Activated CD4-positive, alpha-beta T cell treated with anti-CD3 and anti-CD28 coated beads, Interleukin-2, amount 50 U/mL, for 4 hours (primary cell): ENCODE measurements at places on chromosomes 6 and 20.

DNA sequence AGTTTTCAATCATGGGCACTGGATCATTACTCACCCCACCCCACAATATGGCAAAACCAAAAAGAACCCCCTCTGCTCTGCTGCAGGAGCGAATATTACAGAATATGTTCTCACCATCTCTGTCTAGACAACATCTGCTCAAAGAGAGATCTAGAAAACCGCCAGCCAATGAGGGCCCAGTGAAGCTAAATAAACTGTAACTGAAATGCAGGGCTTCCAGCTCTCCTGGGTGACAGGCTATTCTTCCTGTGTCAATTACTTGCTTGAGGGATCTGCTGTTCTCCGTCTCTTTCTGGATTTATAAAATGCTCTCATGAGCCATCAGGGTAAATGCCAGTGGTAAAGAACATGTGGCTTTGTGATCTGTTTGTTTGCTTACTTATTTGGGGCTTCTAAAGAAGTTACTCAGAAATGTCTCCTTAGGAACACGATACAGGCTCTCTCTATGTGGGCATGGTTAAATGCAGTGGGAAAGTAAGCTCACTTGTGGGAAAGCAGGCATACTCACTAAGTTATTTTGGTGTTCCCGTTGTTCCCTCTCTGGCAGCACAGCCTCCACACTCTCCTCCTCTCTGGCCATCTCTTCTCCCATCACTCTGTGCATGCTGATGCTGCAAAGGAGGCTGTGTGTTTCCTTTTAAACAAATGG is 44.8 kb downstream of the TTI1 start:
- no peak for DNase-seq

- DNase-seq = no peak
Observed at GRCh38 chr6:150354754-150355571, 13.8 kb upstream of the IYD start.

GRCh38 chr6:46104209-46104608 is 25.6 kb upstream of the ENPP4 start:
- DNase-seq = no peak

DNA sequence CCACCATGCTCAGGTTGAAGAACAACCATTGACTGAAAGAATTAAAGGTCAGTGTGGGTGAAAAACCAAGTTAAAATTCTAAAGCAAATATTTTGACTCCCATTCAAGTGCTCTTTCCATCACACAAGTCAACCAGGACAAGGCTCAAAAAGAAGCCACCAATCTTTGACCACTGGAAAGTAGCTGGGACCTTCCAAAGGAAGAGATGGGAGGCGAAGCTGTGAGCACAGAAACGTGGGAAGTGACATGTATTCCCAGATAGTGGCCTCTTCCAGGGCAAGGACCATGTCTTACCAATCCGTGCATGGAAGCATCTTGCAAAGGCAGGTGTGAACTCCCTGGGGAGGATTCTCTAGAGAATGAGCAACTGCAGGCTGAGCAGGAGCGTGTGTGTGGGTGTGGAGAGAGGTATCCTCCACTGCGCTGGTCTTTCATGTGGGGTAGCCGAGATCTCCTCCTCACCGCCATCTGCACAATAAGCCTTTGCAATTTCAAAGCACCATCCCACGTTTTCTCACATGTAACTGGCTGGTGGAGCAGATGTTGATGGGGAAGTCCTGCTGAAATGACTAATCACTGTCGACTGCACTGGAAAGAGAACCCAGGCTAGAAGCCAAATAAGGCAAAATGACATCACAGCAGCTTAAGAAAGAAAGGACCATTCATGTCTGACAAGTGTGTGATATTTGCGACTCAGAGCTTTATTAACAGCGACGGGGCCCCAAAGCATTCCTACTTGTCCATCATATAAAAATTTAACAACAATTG is 189.4 kb upstream of the RREB1 start:
- peak; percentile 46 for DNase-seq

GRCh38 chr6:157760589-157761330 is 62.3 kb upstream of the SNX9 start:
- peak; percentile 44 for DNase-seq

GRCh38 chr20:31831771-31832306 is 12.7 kb downstream of the MYLK2 start:
- DNase-seq = no peak

GRCh38 chr20:2364044-2364443 is 16.7 kb upstream of the TGM6 start:
- DNase-seq = no peak

DNA sequence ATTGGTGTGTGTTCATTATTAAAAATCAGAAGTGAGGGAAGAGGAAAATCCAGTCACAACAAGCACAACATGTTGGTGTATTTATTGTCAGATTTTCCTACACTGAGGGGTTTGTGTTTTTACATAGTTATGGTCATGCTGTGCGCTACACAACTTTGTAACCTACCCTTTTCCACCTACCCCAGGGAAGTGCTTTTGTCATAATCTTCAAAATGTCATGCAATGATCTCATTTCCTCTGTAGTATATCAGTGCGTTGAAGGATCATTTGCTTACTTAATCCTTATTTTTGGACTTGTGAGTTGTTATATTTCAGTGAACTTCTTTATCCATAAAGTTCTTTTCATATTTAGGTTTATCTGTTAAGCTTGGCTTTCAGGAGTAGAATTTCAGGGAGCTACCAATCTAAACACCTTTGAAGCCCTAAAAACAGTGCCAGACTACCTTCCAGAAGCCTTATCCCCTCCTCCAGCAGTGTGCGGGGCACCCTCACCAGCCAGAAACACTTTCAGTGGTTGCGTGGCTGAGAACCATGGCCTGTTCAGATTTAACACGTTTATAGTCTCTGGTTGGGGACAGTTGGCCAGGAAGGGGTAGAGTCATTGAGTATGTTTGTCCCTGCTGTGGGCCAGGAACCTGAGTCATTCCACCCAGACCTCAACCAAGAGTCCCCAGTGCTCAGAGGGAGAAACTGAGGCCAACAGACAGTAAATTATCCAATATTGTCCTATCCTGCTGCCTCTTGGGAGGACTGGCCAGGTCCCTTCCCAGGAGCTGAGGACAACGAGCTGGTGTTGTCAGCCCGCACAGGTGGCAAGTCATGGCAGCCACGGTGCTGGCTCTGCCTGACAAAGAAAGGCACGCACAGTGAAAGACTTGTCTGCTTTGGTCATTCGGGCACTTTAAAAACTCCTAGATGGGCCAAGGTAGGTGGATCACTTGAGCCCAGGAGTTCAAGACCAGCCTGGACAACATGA is 40.3 kb downstream of the STK35 start:
- DNase-seq = no peak
